ENCODE measurements at places on chromosomes 12 and 14.

DNA sequence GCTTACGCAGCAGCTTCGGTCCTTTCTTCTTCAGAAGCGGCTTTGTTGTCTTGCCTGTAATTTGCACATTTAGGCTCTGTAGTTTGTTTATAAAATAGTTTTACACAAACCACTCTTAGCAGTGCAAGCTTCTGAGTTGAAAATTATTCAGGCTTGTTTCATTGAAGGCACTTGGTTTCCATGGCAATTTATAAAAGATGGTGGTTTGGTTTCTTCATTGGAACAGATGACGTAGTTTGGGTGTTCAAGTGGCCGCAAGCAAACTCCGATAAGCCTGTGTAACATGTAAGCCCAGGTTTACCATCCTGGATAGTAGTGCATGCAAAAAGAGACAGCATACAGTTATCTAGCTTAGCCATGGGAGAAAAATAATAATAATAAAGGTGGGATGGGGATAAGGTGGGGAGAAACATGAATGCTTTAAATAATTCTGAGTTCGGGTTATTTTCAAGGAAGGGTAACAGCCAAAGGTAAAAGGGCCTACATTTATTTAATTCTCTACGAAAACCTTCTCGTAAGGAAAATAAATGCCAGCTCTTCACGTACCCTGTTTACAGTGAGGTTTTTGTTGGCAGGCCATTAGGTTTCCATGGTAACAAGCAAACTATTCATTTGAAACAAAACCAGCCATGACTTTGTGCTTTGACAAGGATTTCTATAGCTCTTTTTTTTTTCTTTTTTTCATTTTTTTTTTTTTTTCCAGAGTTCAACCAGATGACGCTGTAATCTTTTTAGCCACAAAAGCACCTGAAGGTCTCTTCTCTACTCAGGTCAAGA lies 189.6 kb upstream of the RPL10L start:
- no peak for DNase-seq

DNA sequence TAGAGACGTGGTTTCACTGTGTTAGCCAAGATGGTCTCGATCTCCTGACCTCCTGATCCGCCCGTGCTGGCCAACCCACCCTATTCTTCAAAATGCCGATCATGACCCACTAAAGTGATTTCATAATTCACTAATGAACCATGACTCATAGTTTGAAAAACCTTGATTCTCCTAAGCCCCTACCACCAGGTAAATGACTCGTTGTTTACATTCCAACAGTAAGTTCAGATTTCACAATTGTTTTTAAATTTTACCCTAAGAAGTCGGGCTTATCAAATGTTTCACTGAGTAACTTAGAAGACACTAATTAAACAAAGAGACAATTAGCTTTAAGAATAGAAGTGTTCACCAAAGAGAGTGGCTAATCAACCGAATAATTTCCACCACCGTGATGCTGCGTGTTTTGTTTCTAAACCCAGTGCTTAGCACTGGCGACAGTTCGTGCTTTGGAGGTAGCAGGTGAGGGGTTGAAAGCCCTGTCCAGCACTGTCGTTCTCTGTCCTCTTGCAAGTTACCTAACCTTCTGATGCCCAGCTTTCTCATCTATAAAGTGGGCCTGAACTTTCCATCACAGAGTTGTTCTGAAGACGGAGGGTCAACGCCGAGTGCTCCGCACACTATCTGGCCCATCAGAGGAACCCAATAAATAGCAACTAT lies 136.5 kb downstream of the NTF3 start:
- no peak for DNase-seq

DNA sequence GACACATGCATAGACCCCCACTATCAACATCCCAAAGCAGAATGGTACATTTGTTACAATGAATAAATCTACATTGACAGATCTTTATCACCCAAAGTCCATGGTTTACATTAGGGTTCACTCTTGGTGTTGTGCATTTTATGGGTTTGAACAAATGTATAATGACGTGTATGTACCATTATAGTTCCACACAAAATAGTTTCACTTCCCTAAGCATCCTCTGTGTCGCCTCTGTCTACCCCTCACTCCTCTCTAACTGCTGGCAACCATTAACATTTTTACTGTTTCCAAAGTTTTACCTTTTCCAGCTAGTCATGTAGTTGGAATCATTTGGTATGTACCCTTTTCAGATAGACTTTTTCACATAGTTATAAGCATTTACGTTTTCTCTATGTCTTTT lies 69.5 kb upstream of the LMO3 start:
- DNase-seq: no peak

DNA sequence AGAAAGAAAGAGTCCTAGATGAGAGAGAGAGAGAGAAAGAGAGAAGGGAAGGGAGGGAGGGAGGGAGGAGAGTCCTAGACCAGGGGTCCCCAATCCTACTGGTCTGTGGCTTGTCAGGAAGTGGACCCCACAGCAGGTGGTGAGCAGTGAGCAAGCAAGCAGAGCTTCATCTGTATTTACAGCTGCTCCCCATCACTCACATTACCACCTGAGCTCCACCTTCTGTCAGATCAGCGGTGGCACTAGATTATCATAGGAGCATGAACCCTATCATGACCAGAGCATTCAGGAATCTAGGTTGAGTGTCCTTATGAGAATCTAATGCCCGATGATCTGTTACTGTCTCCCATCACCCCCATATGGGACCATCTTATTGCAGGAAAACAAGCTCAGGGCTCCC lies 39.2 kb upstream of the AMN1 start:
- DNase-seq: no peak

DNA sequence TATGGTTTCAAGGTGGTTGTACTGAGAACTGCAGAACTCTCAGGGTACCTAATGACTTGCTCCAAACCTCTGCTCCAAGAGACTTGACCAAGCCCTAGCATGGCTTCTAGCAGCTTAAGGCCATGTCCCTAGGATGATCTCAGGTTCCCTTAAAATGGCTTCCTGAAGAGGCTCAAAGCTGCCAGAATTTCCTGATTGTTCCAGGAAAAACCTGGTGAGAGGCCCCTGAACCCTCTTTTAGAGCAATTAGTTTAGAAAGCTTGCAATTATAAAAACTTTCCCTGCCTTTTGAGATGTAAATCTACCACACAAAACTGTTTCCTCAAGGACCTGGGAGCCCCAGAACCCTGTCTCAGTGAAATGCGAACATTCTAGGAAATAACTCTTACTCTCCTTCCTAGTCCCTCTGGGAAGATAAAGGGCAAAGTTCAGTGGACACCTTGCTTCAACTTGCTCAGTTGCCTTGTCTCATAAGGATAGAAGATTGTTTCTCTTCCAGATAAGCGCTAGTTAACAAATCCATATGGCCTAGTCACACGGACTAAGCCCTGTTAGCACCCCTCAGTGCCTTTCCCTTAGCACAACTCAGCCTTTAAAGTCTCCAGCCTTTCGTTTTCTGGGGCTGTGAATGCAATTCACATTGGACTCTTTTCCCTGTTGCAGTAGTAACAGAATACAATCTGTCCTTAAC lies 2.5 kb downstream of the CMAS start:
- DNase-seq: no peak

- DNase-seq: peak; percentile 41
Observed at GRCh38 chr14:104639885-104640548, 35.4 kb upstream of the TMEM179 start.

DNA sequence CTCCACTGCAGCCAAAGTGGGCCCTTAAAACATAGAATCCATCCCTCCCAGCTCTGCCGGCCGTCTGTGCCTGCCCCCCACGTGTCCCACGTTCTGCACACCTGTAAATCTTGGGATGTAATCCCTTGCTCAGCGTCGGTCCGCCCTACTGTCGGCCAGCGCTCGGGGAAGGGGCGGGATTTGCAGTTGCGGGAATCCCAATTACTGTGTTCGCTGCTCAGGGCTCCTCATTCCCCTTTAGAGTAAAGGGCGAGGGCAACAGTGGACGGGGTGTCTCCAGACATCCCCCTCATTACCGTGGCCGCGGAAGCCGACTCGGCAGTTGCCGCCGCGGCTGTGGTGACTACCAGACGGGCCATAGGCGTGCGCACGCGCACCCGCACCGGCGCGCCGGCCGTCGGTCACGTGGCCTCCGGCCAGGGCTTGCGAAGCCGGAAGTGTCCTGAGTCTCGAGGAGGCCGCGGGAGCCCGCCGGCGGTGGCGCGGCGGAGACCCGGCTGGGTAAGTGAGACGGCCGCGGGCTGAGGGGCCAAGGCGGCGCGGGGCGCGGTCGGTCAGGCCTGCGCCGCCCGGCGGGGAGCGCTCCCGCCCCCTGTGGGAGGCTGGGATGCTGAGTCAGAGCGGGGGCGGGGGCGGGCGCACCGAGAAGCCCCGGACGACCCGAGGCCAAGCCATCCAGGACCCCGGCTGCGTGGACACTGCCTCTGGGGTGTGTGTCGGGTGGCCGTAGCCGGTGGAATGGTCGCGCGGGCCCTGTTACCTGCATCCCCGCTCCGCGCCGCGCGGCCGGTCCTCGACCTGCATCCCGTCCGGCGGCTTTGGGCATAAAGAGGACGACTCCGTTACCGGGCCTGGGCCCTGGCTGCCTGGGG lies at the start of gene TBK1:
TBK1 (plus strand) TSS at position 434 of the 872 bp plus-strand sequence. CDS start 3,751 bp downstream, outside the sequence.
- DNase-seq: peak; percentile 62

DNA sequence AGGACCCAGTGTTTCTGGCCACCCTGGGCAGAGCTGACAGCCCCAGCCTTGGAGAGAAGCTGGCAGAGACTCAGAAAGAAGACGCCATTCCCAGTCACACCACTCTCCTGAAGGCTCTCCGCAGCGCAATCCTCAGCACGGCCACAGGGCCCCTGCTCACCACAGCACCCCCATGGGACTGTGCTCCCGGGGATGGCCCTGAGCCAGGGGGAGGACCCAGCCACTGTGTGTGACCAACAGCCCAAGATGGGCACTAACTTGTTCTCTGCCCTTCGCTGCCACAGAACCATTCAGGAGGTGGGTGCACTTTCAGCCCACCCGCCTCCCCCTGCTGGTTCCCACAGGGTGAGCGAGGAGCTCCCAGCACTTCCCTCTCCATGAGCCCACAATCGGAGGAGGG lies 57.1 kb downstream of the CCNK start:
- DNase-seq: no peak

DNA sequence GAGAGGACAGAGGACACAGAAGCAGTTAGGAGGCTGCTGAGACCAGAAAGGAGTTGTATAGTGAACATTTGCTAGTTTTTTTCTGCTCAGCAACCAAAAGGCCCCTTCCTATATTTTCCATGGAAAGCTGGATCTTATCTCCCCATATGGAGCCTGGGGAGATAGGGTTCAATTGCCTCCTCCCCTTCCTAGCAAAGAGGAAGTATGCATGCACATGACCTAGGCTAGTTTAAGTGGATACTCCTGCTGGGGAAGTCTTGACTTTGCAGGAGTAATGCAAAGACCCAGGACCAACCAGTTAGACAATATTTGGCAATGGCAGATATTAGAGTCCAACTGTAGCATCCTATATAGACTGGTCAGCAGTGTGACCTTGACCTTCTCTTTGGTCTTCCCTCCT lies 15.1 kb downstream of the CHD8 start:
- no peak for DNase-seq

GRCh38 chr12:64028541-64028940 lies 184.0 kb downstream of the SRGAP1 start:
- DNase-seq: no peak

DNA sequence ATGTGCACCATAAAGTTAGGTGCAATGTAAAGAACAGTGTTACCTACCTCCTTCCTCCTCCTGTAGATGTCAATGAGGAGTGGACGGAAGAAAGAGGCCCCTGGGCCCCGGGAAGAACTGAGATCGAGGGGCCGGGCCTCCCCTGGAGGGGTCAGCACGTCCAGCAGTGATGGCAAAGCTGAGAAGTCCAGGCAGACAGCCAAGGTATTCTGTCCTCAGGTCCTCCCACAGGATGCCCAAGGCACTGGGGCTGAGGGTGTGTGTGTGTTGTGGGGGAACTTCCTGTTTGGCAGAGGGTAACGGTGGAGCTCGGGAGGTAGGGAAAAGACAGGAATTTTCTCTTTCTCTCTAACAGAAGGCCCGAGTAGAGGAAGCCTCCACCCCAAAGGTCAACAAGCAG lies 6.4 kb downstream of the ATN1 start:
- DNase-seq: no peak

GRCh38 chr12:123945287-123946151 lies 27.1 kb downstream of the CCDC92 start:
- DNase-seq: no peak

GRCh38 chr14:58794993-58795762 lies 157.4 kb downstream of the DACT1 start:
- no peak for DNase-seq

- no peak for DNase-seq
Observed at GRCh38 chr14:101002738-101003137, 99.2 kb upstream of the RTL1 start.

DNA sequence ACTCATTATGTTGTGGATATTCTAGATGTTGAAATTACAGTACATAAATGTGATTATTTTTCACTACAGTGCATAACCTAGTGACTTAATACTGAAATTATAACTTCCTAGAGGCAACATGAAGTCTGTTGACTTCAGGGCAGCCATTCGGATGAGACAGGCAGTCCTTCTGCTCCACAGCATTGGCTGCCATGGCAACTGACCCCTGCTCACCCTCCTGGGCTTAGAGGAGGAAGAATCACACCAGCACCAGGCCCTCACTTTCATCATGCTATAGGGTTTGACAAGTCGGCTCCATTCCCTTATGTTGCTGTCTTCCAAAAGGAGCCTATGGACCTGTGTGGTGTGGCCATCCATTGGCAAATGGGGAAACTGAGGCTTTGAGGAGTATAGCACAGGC lies 233.5 kb upstream of the TMEM132C start:
- no peak for DNase-seq

Measured in stimulated activated CD4-positive, alpha-beta T cell treated with anti-CD3 and anti-CD28 coated beads, Interleukin-12 subunit alpha, Interleukin-12 subunit beta, amount 100 ng/mL, for 4 hours (primary cell).